ENCODE measurements at places on chromosomes 13 and 19. TPM values are rescaled to one million over a fixed set of nuclear protein-coding genes. Genes with fewer than 3 reads are reported as not detected.

ZNF790 gene
- 1.7 TPM for total RNA-seq

MISP gene
- total RNA-seq, result 0.86 TPM

ZNF682 gene
- 0.86 TPM for total RNA-seq

IL4I1 gene
- not detected for total RNA-seq

REEP6 gene
- total RNA-seq, result 4.0 TPM

C19orf33 gene
- not detected for total RNA-seq

DACT3 gene
- total RNA-seq, result 4.0 TPM

REX1BD gene
- 79.0 TPM for total RNA-seq

GARIN5A gene
- total RNA-seq, result not detected

F10 gene
- total RNA-seq, result 16.0 TPM

SRRM5 gene
- not detected for total RNA-seq

S1PR5 gene
- total RNA-seq, result not detected

IZUMO4 gene
- 0.86 TPM for total RNA-seq

ZNF296 gene
- not detected for total RNA-seq

CYP4F2 gene
- total RNA-seq, result not detected

ZNF536 gene
- not detected for total RNA-seq

ATP1A3 gene
- 0.29 TPM for total RNA-seq

ZNF540 gene
- not detected for total RNA-seq

PSG2 gene
- 0.29 TPM for total RNA-seq

PRDX2 gene
- 379 TPM for total RNA-seq

KCNJ14 gene
- under 0.01 TPM for total RNA-seq

FGF22 gene
- total RNA-seq, result not detected

GTPBP3 gene
- total RNA-seq, result 12.9 TPM

COQ8B gene
- total RNA-seq, result 26.8 TPM

ZNF221 gene
- 2.3 TPM for total RNA-seq

CEACAM21 gene
- total RNA-seq, result not detected

GSX1 gene
- total RNA-seq, result not detected

THSD8 gene
- not detected for total RNA-seq

SLC7A10 gene
- not detected for total RNA-seq

ZNF582 gene
- total RNA-seq, result 0.35 TPM

CARM1 gene
- 46.4 TPM for total RNA-seq

MBD3L2 gene
- not detected for total RNA-seq

OR7D2 gene
- not detected for total RNA-seq

GPR18 gene
- not detected for total RNA-seq

SHC2 gene
- under 0.01 TPM for total RNA-seq

FAM124A gene
- 2.9 TPM for total RNA-seq

LENG9 gene
- total RNA-seq, result 8.7 TPM

SMIM24 gene
- total RNA-seq, result not detected

RNF113B gene
- not detected for total RNA-seq

ZNF534 gene
- not detected for total RNA-seq

PSG3 gene
- not detected for total RNA-seq

HSD17B14 gene
- total RNA-seq, result 2.3 TPM

PSMC4 gene
- total RNA-seq, result 171 TPM

NXNL1 gene
- not detected for total RNA-seq

ZNF625 gene
- 1.2 TPM for total RNA-seq

PTH2 gene
- not detected for total RNA-seq

TNFSF11 gene
- total RNA-seq, result 1.2 TPM

CYP4F8 gene
- not detected for total RNA-seq

FEM1A gene
- 8.3 TPM for total RNA-seq

FCGBP gene
- not detected for total RNA-seq

DIRAS1 gene
- 0.35 TPM for total RNA-seq

GPR183 gene
- 0.18 TPM for total RNA-seq

NOTCH3 gene
- total RNA-seq, result 12.2 TPM

S1PR2 gene
- total RNA-seq, result 8.5 TPM

FCAR gene
- not detected for total RNA-seq

Data from myometrial cell (primary cell).